Stimulated activated CD4-positive, alpha-beta T cell treated with anti-CD3 and anti-CD28 coated beads, TNF-alpha, amount 100 ng/mL, for 48 hours (primary cell): ENCODE measurements at places on chromosomes 13 and 19.

GRCh38 chr19:27776020-27776419 lies 1436.9 kb downstream of the UQCRFS1 start:
- DNase-seq = no peak

- DNase-seq = no peak
Measured at GRCh38 chr19:46351241-46352041, 4.6 kb downstream of the PPP5C start.

DNA sequence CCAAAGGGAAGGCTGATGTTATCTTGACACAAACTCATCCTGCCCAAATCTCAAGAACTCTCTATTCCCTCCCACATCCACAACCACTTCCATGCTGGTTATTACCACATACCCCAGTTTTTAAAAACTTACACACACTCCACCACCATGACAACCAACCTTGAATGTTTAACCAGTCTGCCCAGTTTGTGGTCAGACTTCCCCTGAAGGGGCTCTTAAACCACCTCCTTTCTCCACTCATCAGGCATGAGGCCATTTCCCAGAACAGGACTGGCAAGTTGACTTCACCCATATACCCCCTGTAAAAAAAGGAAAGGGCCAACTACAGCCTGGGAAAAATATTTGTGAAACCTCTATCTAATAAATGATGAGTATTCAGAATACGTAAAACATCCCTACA lies 12.4 kb upstream of the ZSCAN4 start:
- no peak for DNase-seq

- no peak for DNase-seq
Measured at GRCh38 chr13:72523593-72523992, 203.8 kb downstream of the MZT1 start.

GRCh38 chr13:32887617-32888016 lies 128.6 kb upstream of the KL start:
- no peak for DNase-seq

DNA sequence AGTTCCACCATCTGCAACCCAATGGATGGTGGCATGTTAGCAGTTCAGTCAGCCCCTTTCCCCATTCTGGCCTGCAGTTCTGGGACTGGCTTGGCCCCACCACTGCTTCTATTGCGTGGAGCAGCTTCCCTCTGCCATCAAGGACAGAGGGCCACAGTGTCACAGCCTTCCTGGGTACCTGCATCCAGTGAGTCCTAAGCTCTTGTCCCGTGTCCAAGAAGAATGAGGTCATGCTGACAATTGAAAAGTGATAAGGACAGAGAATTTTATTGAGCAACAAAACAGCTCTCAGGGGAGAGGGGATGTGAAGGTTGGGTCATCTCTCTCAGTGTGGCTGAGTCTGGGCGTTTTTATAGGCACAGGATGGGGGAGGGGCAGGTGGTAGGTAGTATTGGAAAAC lies 33.5 kb upstream of the SIN3B start:
- no peak for DNase-seq

GRCh38 chr13:37925878-37926473 lies 56.4 kb upstream of the TRPC4 start:
- no peak for DNase-seq
